ENCODE measurements at places on chromosomes 6 and 20.

DNA sequence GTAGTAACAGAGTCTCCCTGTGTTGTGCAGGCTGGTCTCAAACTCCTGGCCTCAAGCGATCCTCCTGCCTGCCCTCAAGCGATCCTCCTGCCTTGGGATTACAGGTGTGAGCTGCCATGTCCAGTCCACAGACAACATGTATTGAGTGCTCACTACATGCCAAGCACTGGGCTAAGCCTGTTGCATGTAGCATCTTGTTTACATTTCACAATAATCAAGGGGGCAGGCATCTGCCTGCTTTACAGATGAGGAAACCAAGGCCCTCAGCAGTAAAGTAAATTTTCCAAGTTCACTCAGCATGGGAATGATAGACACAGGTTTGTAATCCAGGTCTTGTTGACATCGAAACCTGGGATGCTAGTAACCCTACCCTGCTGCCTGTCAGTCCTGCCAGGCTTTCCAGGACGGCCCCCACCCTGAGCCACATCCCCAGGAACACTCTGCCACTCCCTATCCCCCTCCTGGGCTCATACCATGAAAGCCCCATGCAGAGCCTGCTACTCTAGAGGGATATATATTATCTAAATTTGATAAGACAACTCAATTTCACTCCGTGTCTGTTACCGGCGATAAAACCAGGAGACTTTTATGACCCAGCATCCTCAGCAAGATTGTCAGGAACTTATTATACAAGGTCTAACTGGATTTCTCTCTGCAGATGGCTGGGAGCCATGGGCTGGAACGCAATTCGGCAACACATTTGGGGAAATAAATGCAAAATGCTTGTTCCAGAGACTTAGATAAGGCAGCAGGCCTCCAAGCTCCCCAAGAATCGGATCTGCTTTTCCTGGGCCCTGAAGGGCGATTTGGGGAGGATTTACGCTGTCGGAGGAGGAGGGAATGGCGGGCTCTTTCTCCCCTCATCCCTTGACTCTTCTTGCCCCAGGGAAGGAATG, 30.4 kb downstream of the CD40 start:
- H3K27ac ChIP-seq: no peak overlapping the region
- no peaks in the 10 kb centered on the region for H3K4me1 ChIP-seq
- H3K27me3 ChIP-seq: peaks cover 27% of the 10 kb centered on the region
- H3K36me3 ChIP-seq: no peaks in the 10 kb centered on the region
- DNase-seq: no peak

- DNase-seq: no peak
- peaks cover 25% of the 10 kb centered on the region for H3K27me3 ChIP-seq
- H3K4me1 ChIP-seq: no peaks in the 10 kb centered on the region
- no peaks in the 10 kb centered on the region for H3K36me3 ChIP-seq
- no peak overlapping the region for H3K4me3 ChIP-seq
Measured at GRCh38 chr20:11980263-11980662, 62.6 kb downstream of the BTBD3 start.

GRCh38 chr20:33796263-33796906, 14.8 kb upstream of the CHMP4B start:
- H3K36me3 ChIP-seq: peaks cover 4% of the 10 kb centered on the region
- no peak for DNase-seq
- H3K4me1 ChIP-seq: no peaks in the 10 kb centered on the region
- H3K27me3 ChIP-seq: no peaks in the 10 kb centered on the region

DNA sequence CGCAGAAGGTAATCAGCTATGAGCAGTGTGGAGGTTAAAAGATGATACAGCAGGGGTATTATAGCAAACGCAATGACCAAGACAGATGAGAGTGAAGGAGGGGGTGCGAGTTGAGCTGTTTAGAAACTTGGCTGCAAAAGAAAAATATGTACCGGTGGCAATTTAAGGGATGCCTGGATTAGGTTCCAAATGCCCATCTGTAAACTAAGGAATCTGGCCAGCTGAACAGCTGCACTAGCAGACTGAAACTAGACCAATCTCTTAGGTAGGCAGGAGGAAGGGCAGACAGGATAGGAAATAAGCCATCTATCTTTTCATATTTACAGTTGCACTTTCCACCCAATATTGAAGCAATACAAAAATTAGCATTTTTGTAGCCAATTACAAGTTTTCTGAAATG, 407.6 kb downstream of the HTR1B start:
- no peaks in the 10 kb centered on the region for H3K36me3 ChIP-seq
- no peaks in the 10 kb centered on the region for H3K4me1 ChIP-seq
- H3K27me3 ChIP-seq: no peaks in the 10 kb centered on the region
- no peak overlapping the region for H3K4me3 ChIP-seq

GRCh38 chr6:11700118-11700718, 78.4 kb downstream of the ADTRP start:
- H3K27ac ChIP-seq: no peak overlapping the region
- H3K27me3 ChIP-seq: no peaks in the 10 kb centered on the region
- H3K4me1 ChIP-seq: peaks cover 22% of the 10 kb centered on the region
- no peak for DNase-seq
- no peak overlapping the region for H3K4me3 ChIP-seq
- H3K36me3 ChIP-seq: no peaks in the 10 kb centered on the region

DNA sequence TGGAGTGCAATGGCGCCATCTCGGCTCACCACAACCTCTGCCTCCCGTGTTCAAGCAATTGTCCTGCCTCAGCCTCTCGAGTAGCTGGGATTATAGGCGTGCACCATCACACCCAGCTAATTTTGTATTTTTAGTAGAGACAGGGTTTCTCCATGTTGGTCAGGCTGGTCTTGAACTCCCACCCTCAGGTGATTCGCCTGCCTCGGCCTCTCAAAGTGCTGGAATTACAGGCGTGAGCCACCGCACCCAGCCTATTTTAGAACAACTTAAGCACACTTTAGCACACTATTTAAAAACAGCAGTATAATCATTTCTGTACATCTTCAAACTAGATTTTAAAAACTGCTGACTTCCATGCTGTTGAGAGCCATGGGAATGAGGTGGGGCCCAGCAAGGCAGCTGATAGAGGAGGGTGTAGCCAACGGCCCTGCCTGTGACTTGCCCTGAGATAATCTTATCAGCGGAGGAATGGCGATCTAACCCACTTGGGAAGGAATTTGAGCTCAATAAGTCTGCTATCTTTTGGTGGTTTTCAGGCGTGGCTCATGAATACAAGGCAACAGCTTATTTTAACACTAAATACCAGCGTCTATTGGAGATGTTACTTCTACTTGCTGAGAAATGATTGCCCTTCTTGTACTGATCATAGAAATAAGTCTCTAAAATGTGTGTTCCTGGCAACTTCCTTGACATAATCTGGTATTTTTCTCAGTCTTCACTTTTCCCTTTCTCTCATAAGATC, 12.1 kb downstream of the ZDHHC14 start:
- H3K27me3 ChIP-seq: no peaks in the 10 kb centered on the region
- H3K27ac ChIP-seq: no peak overlapping the region
- DNase-seq: no peak
- peaks cover 22% of the 10 kb centered on the region for H3K4me1 ChIP-seq
- peak overlapping the region; percentile 11 for H3K4me3 ChIP-seq

DNA sequence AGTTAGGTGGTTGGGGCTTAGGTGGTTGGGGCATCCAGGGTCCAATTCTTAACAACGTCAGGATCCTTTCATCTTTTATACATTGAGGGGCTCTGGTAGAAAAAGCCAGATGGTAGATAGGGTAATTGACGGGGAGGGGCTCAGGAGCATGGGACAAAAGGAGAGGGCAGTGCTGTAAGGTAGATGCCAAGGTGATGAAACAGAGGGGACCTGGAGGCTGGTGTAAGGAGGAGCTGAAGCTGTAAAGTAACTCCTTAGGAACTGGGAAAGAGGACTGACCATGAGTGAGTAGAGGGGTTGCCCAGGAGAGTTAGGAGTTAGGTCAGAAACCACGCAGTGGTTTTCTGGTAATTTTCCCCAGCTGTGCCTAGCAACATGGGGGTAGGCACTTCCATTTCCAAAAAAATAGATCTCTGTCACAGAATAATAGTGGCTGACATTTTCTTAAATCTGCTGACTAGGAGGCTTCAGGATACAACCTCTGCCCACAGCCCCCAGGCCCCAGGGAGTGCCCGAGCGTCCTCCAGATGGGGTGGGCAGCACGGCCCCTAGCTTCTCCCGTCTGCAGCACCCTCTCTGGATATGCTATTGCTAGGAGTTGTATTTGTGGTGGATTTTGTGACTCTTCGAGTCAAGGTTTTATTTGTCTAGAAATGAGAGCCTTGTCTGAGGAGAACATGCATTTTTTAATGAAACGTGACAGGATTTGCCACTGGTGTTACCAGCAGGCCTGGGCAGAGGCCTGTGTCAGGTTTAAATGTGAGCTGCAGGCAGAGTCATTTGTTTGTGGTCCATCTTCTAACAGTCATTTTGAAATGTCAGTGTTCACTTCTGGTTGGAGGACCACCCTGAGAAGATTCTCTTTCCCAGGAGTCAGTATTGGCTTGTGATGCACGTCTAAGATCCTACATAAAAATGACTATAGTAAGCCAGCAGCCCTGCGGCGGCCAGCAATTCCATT, 44.6 kb downstream of the TULP4 start:
- no peaks in the 10 kb centered on the region for H3K36me3 ChIP-seq
- no peaks in the 10 kb centered on the region for H3K27me3 ChIP-seq
- no peak overlapping the region for H3K4me3 ChIP-seq
- peaks cover 49% of the 10 kb centered on the region for H3K4me1 ChIP-seq

DNA sequence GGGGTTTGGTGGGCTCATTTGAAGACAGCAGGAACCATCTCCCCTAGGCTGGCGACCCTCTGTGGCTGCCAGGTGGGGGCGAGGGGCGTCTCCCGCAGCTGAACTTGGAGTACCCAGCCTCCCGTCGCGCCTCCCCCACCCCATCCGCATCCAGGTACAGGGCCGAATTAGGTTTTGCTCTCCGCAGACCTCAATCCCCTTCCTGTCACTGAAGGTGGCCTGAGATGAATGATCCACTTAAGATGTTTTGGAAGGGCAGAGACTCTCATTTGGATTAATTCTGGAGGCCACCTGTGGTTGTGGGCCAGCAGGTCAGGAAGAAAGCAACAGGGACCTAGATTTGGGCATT, 493 bp downstream of the CD83 start:
- peaks cover 9% of the 10 kb centered on the region for H3K27me3 ChIP-seq
- peak overlapping the region; percentile 100 for H3K27ac ChIP-seq
- peaks cover 36% of the 10 kb centered on the region for H3K4me1 ChIP-seq
- peak overlapping the region; percentile 98 for H3K4me3 ChIP-seq
- no peak for DNase-seq
- peaks cover 67% of the 10 kb centered on the region for H3K36me3 ChIP-seq

DNA sequence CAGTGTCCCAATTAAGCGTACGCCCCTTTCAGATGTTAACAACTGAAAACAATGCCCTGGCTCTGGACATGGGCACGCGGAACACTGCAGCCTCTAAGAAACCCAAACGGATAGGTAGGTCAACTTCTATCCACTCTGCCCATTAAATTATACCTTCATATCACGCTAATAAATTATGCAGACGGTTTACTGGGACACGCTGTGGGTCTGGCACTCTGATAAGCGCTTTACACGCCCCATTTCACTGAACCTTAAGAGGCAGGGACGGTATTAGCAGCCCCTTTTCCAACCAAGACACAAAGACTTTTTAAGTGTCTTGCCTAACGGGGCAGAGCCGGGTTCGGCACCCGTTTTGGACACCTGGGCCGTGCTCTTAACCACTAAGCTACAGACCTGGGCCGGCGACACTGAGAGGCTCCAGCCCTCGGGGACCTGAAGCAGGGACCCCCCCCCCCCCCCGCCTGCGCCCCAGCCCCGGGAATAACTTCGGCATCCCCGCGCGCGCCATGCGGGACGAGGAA, 744 bp downstream of the STAU1 start:
- peak overlapping the region; percentile 81 for H3K27ac ChIP-seq
- H3K4me1 ChIP-seq: peaks cover 40% of the 10 kb centered on the region
- peaks cover 5% of the 10 kb centered on the region for H3K36me3 ChIP-seq
- peak overlapping the region; percentile 90 for H3K4me3 ChIP-seq
- H3K27me3 ChIP-seq: no peaks in the 10 kb centered on the region

DNA sequence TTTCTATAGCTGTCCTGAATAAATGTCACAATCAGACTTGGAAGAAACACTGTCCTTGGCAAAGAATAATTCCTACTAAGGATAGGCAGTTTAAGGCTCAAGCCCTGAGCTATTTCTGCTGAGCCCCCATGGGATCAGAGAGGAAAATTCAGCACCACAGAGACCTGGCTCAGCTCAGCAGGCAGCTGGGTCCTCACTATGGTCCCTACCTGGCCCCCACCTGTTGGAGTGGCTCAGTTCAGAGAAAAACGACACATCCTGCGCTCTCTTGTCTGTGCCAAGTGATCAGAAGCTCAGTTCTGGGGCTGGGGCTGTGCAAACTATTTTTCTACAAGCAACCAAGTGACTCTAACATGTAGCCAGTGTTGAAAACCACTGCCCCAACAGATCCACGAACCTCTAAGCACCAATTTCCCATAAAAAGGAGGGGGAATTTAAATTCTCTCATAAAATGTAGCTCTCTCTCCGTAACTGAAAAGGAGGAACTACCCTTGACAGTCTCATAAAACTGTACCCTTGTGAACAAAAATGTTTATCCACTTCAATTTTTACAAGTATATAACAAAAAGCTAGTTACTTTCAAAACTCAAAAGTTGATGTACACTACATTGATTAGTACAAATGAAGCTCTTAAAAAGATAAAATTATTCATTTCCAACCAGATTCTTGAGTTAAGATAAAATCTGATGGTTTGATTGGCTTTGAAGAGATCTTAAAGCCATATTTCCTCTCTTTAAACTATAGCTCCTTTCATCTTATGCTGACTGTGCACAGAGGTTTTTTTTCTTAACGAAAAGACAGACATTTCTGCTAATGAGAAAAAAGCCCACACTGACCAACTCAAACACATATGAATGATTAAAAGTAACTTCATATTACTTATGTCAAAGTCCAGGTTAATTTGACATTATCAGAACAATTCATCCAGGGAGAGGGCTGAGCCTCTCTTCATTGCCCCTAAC, 52.0 kb downstream of the KIF13A start:
- H3K27ac ChIP-seq: no peak overlapping the region
- no peak overlapping the region for H3K4me3 ChIP-seq
- H3K36me3 ChIP-seq: peaks cover 3% of the 10 kb centered on the region
- H3K4me1 ChIP-seq: peaks cover 16% of the 10 kb centered on the region

- H3K27ac ChIP-seq: no peak overlapping the region
- H3K4me3 ChIP-seq: no peak overlapping the region
- no peaks in the 10 kb centered on the region for H3K36me3 ChIP-seq
- DNase-seq: no peak
- no peaks in the 10 kb centered on the region for H3K27me3 ChIP-seq
Measured at GRCh38 chr6:21478883-21479539, 114.5 kb upstream of the SOX4 start.

GRCh38 chr20:38023181-38024001, 9.9 kb downstream of the TTI1 start:
- no peak overlapping the region for H3K4me3 ChIP-seq

- no peak for DNase-seq
- peaks cover 11% of the 10 kb centered on the region for H3K4me1 ChIP-seq
- no peaks in the 10 kb centered on the region for H3K27me3 ChIP-seq
Measured at GRCh38 chr6:134449781-134450180, 131.9 kb upstream of the SGK1 start.

DNA sequence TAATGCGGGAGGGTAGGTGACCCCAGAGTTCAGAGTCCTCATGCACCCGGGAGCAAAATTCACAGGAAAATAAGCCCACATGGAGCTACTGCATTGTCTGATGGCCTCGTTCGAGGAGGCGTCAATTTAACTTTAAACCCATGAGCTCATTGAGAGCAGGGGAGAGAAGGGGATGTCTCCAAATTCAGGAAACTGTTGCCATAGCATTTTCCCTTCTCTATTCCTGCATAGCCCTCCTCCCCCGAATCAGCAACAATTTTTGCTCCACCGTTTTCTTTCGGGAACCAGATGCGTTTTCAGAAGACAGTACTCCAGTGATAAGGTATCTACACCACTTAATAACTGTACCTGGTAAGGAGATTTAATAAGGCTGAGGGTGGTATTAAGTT, 324 bp upstream of the LAMP5 start:
- H3K4me1 ChIP-seq: peaks cover 52% of the 10 kb centered on the region
- no peak overlapping the region for H3K27ac ChIP-seq
- H3K27me3 ChIP-seq: peaks cover 63% of the 10 kb centered on the region
- H3K4me3 ChIP-seq: no peak overlapping the region
- H3K36me3 ChIP-seq: no peaks in the 10 kb centered on the region
- DNase-seq: no peak
